ENCODE measurements at places on chromosomes 4 and X.

- no peak for DNase-seq
These were observed 484.0 kb upstream of the TECRL start for GRCh38 chr4:64893205-64893604.

- peak; percentile 22 for DNase-seq
These were observed 38.1 kb downstream of the LAMTOR3 start for GRCh38 chr4:99856166-99856565.

- no peak for DNase-seq
These were observed 5.5 kb downstream of the TMEM131L start for GRCh38 chr4:153471698-153472093.

GRCh38 chrX:18422886-18423285 is 2.5 kb upstream of the CDKL5 start:
- no peak for DNase-seq

GRCh38 chr4:3212391-3213105 is 36.4 kb upstream of the MSANTD1 start:
- no peak for DNase-seq

DNA sequence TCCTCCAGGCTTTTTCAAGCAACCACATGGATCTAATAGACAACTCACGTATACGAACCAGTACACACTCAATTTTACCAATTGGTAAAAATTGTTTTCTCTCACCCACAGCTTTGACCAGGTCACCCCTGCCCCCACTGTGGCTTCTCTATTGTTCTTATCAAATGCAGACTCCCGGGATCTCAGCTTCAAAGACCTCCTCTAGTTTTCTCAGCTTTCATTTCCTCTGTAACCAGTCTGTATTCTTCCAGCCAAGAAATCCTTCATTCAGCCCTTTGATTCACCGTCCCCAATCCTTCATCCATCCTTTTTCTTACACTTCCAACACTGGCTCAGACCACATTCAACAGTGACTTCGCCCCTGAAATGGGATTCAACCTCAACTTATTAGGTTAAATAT is 120.7 kb downstream of the CORIN start:
- no peak for DNase-seq

DNA sequence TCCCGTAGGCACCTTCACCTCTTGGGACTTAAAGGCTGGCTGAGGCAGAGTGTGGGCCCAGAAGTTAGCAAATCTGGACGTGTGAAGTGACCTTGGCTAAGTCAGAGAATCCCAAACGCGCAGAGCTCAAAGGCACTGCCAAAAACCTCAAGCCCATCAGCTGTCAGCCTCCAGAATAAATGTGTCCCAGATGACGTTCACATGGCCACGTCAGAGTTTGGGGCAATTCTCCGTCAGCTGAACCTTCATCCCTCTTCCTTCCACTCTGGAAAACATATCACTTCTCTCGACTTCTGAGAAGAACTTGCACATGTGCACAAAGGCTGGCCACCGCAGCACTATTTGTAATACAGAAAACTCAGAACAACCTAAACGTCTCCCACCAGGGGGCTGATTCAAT is 35.7 kb upstream of the APLN start:
- no peak for DNase-seq

DNA sequence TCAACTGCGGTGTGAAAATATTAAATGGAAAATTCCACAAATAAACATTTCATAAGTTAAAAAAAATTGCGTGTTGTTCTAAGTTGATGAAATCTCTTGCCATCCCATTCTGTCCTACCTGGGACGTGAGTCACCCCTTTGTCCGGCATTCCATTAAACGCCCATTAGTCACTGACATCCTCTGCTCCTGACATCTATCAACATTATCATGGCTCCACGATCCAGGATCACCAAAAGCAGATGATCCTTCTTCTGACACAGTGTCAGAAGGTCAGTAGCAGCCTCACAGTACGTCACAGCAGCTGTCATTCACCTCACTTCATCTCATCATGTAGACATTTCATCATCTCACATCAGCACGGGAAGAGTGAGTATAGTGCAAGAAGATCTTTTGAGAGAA is 125.7 kb downstream of the ZNF827 start:
- no peak for DNase-seq

DNA sequence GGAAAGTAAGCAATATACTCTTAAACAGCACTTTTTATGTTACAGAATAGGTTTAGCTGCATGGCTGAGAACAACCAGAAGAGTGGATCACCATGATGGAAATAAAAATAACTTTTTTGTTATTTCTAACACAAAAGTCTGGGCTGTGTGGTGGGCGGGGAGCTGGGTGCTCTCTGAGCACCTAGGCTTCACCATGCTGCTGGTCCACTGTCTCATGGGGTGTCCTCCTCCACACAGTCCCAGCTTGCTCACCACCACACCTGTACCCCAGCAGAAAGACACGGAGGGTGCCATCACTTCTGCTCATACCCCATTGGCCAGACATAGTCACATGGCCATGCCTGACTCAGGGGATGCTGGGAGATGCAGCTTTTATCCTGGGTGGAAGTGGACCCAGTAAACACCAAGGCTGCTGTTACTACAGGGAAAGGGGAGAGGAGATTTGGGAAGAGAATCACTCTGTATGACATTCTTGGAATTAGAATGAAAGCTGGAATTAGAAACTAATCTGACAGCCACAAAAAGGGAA is 45.0 kb downstream of the CPZ start:
- DNase-seq, result no peak
